Activated CD8-positive, alpha-beta T cell treated with anti-CD3 and anti-CD28 coated beads, Interleukin-2, amount 10 ng/mL, durations not matched to agents 7 days and 5 days (primary cell): ENCODE measurements at places on chromosomes 11 and 22. TPM values are rescaled to one million over a fixed set of nuclear protein-coding genes. Genes with fewer than 3 reads are reported as not detected.

The NECTIN1 gene
- 0.34 TPM for total RNA-seq

The FGF3 gene
- total RNA-seq: not detected

The RFPL3 gene
- total RNA-seq: not detected

The MAJIN gene
- total RNA-seq: not detected

The FBLN1 gene
- total RNA-seq: not detected

The MUC2 gene
- total RNA-seq: not detected

The MRGPRF gene
- total RNA-seq: not detected

The CREB3L1 gene
- total RNA-seq: not detected

The OR51B5 gene
- total RNA-seq: not detected

The OR2AG2 gene
- 0.08 TPM for total RNA-seq

The MMP8 gene
- total RNA-seq: not detected

The LMNTD2 gene
- total RNA-seq: 0.34 TPM

The IGSF9B gene
- total RNA-seq: 118 TPM

The KCNA4 gene
- total RNA-seq: not detected

The OR5B21 gene
- 0.40 TPM for total RNA-seq

The ACP2 gene
- total RNA-seq: 26.7 TPM

The CNGA4 gene
- total RNA-seq: 0.29 TPM

The ASCL2 gene
- 0.13 TPM for total RNA-seq

The GAB4 gene
- total RNA-seq: not detected

The LRRC32 gene
- 0.23 TPM for total RNA-seq

The CCDC89 gene
- 0.63 TPM for total RNA-seq

The ELFN2 gene
- total RNA-seq: 0.05 TPM

The RIMBP3B gene
- 0.68 TPM for total RNA-seq

The IGLL1 gene
- total RNA-seq: not detected

The OR51I1 gene
- total RNA-seq: not detected

The DEFB131B gene
- not detected for total RNA-seq

The APOA4 gene
- not detected for total RNA-seq

The IGLL5 gene
- not detected for total RNA-seq

The TSPAN18 gene
- 7.5 TPM for total RNA-seq
